ENCODE measurements at places on chromosomes 1 and 21.

DNA sequence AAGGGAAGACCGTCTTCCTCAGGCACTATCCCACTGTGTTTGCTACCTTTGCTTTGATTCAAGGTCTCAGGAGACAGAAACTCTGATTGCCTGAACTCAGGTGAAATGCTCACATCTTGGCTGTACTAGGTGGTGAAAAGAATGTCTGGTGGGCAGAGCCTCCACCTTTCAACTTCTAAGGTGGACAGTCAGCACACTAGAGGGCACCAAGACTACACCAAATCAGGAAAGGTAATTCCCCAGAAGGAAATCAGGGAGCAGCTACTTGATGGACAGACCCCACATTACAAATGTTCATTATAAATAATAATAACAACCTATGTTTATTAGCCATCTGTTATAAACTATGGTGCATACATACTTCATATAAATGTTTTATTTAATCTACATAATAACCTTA lies 220.9 kb downstream of the ATG4C start:
- no peak for DNase-seq

DNA sequence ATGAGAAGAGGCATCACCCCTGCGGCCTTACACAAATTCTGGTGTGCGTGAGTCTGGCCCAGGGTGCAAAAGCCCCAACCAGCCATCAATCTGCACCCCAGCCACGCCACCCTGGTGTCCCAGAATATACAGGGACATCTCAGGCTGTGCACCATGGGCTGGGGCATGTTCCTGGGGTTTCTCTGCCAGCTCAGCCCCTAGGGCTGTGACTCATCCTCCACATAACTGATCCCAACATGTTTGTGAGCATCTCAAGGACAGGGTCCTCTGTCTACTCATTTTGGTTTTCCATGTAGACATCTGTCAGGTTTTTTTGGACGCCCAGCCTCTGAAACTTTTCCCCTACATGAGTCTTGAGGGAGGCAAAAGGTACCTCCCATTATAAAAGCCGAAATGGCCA lies 511 bp downstream of the ZNF683 start:
- DNase-seq: no peak

DNA sequence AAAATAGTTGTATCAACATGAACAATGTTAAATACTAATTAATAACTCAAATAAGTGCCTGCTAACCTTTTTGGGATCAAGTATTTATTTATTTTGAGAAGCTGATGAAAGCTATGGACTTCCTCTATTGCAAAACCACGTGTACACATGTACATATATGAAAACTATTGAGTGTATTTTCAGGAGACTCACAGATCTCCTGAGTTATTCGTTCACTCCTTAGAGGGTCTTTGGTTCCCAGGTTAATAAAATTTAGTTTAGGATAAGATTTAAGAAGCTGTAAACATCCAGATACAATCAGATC lies 130.5 kb downstream of the DISC1 start:
- DNase-seq: no peak

- no peak for DNase-seq
These were observed 27.0 kb upstream of the RGS16 start for GRCh38 chr1:182631053-182631677.

- DNase-seq: no peak
These were observed 5.4 kb upstream of the EXO1 start for GRCh38 chr1:241842565-241842964.

DNA sequence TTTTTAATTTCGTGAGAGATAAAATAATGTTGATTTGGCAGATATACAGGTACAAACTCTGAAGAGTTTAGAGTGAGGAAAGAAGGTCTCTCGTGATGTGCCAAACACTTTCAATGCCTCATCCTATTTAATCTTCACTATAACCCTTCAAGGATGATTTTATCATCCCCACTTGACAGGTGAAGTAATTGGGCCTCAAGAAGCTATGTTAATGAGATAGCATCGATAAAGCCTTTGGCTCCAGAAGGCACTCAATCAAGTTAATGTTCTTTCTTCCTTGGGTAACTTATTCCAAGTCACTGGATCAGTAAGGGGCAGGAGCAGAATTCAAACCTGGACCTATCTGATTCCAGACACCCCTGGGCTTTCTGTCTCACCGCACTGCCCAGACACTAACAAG lies 7.2 kb downstream of the LMOD1 start:
- DNase-seq: no peak

DNA sequence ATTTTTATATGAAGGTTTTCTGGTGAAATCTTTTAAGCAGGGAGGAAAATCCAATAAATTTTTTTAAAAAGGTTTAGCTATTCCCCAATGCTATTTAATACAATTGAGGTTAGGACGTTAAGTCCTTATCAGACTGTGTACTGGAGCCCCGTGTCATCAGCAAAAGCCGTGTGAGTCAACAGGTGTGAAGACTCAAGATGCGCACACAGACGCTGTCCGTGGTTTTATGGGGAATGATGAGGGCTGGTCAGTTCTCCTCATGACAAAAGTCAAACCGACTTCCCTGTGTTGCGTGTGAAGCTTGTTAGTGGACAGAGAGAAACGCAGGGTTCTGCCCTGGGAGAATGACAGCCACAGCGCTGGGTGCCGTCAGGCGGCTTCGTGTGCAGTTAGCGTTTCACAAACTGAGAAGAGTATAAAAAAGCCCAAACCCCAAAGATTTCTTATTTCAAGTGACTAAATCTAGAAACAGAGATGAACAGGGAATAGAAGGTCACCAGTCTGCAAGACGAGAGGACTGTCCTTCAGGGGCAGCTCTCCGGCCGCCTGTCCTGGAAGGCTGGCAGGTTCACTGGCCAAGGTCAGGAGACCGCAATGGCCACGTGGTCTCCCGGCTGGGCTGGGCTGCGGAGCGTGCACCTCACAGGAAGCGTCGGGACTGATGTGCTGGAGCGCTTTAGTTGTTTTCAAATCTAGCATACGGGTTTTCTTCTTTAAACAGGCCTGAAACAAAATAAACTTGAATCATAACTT lies 22.4 kb downstream of the PTTG1IP start:
- no peak for DNase-seq

Measured in stimulated activated CD8-positive, alpha-beta memory T cell treated with anti-CD3 and anti-CD28 coated beads, Interleukin-15, amount 100 ng/mL, for 4 hours (primary cell).